ENCODE measurements at places on chromosomes 1 and 21.
A peak's percentile ranks its signal among the peaks of the same experiment; 100 is the strongest.

GRCh38 chr1:234468580-234468979, 10.4 kb downstream of the TARBP1 start:
- no peak for DNase-seq

DNA sequence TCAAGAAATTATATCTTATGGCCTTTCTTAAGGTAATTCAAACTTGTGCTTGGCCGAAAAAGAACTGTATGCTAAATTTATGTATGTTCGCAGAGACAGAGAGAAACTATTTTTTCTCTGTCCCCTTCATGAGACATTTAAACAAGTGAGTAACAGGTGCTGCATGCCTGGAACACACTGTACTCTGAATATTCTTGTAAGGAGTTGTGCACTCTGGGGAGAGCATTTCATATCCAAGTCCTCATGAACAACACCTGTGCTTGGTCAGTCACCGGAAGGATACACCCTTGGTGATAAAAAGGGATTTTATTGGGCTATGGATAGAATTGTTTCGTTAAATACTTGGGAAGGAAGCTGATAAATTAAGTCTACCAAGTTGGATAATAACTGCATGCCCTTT, 220.8 kb upstream of the NRIP1 start:
- DNase-seq, result no peak

- DNase-seq, result peak; percentile 20
Observed at GRCh38 chr1:212607206-212607912, 1.2 kb upstream of the ATF3 start.

- DNase-seq, result no peak
Observed at GRCh38 chr1:153770797-153771196, 4.4 kb upstream of the SLC27A3 start.

Data from stimulated activated CD4-positive, alpha-beta T cell treated with anti-CD3 and anti-CD28 coated beads, Interleukin-15, amount 100 ng/mL, for 24 hours (primary cell).